Fibroblast of skin of back (primary cell): ENCODE measurements at places on chromosomes 1 and 21.
A peak's percentile ranks its signal among the peaks of the same experiment; 100 is the strongest.

GRCh38 chr1:231828182-231828920 lies 201.8 kb downstream of the DISC1 start:
- peak; percentile 99 for DNase-seq

DNA sequence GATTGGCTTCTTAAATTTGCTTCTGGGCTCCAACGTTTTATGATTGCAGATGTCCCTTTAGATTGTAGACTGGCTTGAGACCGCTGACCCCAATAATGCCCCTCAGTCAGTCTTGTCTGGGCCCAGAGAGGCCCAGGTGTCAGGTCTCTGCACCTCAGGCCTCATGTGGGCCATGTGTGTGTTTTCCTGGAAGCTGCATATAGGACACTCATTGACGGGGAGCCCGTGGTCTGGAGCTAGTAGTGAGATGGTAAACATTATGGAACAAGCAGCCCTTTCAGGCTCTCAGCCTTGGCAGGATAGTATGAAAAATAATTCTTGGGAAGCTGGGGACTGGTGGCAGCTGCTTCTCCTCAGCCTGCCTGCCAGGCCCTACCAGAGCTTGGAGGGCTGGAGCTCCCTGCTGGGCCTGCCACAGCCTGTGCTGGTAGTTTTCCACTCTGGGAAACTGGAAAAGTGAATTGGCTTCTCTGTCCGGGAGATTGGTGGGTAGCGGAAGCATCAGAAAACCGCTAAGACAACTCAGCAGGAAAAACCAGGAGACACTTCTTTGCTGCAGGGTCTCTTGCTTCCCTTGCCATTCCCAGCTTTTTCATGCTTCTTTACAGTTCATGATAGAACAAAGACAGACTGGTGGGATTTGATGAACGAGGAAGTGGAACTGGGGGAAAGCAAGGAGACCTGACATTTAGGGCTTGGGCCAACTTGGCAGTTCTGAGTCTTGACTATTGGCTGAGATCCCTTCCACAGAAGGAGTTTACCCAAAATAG lies 57.8 kb upstream of the HSD17B7 start:
- DNase-seq: no peak

DNA sequence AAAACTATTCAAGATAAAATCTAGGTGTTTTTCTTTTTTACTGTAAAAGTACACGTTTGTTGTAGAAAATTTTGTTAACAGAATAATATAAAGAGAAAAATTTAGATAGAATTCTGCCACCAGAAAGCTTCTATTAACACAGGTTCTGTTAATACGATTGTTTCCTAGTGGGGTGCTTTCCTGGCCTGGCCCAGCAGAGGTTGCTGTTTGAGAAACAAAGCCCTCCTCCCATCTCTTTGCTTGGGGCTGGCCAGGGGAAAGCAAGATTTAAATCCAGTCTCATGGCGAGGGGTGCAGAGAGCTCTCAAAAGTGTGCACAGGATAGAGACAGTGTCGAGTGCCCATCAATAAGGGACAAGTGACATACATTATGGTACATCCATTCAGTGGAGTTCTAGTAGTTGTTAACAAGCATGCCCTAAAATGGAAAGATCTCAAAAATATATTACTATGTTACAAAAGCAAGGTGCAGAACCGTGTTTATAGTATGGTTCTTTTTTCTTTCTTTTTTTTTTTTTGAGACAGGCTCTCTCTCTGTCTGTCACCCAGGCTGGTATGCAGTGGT lies 14.6 kb upstream of the ACBD3 start:
- DNase-seq: no peak

GRCh38 chr21:45542667-45543370 lies 579 bp upstream of the SLC19A1 start:
- no peak for DNase-seq

- no peak for DNase-seq
Observed at GRCh38 chr1:97989094-97989680, 68.4 kb upstream of the DPYD start.

GRCh38 chr1:29688471-29689365 lies 452.4 kb downstream of the PTPRU start:
- peak; percentile 89 for DNase-seq

- no peak for DNase-seq
Observed at GRCh38 chr21:40016667-40017066, 149.4 kb downstream of the PCP4 start.

DNA sequence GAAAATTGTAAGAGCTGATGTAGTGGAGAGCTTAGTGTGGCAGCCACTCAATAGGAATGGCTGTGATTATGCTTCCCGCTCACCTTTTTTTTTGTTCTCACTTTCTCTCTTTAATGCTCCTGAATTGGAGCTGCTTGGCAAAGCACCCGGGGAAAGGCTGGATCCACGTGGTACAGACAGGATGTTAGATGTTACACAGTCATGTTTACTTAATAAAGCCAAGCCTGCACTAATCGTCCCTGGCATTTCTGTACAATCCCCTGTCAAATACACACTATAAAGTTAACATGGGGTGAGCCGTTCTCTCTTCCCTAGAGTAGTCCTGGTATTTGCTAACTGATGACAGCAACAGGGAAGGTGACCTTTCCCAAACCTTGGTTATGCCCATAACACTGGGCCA lies 187.8 kb downstream of the ZSCAN20 start:
- DNase-seq: peak; percentile 39

GRCh38 chr1:81242103-81242502 lies 558.6 kb upstream of the ADGRL2 start:
- DNase-seq: no peak

- no peak for DNase-seq
Observed at GRCh38 chr1:44625348-44625747, 48.9 kb downstream of the TMEM53 start.

- DNase-seq: peak; percentile 10
Observed at GRCh38 chr1:13543451-13544220, 29.8 kb upstream of the LRRC38 start.
